IPS DF 6.9 (cell line): ENCODE measurements at places on chromosomes 7 and 10.

GRCh38 chr7:15679306-15679705 lies 7.2 kb downstream of the MEOX2 start:
- no peak for DNase-seq

DNA sequence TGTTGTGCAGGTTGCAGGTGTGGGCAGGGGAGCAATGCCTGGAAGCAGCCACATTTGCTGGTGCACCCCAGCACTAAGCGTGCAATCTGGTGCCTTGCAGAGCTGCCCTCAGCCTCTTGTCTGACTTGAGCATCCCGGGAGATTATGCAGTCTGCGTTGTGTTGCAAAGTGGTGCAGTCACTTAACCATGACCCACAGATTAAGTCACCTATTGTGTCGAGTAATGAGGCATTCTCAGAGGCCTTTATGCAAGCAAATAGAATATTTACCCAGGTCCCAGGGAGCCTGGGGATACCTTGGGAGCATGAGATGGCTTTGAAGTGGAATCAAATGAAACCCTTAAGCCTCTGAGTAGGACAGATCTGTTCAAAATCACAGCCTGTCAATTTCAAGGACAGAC lies 529.0 kb downstream of the TYW1 start:
- DNase-seq: no peak

DNA sequence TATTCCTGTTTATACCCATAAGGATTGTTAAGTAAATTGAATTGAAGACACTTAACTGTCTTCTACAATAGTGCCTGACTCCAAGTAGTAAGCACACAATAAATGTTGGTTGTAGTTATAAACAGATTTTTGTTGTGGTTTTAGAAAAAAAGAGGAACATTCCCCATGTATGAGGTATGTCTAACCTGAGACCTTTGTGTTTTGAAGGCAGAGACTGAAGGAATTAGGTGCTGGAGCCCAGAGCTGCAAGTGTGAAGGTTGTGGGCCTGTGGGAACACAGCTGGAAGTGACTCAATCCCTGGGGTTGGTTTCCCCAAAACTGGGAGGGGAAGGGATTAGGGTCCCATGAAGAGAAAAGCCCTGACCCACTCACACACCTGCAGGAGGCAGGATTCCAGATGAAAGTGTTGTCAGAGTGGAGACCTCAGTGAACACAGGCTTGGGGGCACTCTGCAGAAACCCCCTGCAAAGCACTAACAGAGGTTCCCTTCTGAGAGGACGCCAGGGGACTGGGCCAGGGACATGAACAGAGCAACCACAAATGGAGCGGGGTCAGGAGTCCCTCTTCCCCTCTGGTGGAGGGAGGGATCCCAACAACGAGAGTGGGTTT lies 265.1 kb upstream of the KLF14 start:
- DNase-seq: no peak

- DNase-seq: no peak
These were observed 31.5 kb upstream of the RBM20 start for GRCh38 chr10:110612629-110613028.

DNA sequence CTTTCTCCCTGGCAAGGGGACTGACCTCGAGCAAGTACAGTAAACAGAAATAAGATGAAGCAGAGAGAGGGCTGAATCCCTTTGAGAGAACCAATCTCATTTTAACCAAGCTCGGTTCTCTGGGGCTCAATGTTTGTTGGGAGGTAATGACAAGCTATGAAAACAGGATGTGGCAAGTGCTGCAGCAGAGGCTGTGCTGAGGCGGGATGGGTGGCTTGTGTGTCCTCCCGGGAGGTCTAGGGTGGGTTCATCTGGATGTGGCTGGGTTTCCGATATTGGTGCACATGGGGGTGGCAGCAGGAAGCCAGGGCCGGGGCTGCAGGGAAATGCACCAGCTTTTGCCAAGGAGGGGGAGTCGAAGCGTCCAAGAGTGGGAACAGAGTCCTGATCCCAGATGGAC lies 84.5 kb downstream of the AOAH start:
- DNase-seq: no peak

- DNase-seq: no peak
These were observed 355.3 kb downstream of the FGFR2 start for GRCh38 chr10:121242741-121243608.

- no peak for DNase-seq
These were observed 15.3 kb downstream of the PAPSS2 start for GRCh38 chr10:87674943-87675342.

DNA sequence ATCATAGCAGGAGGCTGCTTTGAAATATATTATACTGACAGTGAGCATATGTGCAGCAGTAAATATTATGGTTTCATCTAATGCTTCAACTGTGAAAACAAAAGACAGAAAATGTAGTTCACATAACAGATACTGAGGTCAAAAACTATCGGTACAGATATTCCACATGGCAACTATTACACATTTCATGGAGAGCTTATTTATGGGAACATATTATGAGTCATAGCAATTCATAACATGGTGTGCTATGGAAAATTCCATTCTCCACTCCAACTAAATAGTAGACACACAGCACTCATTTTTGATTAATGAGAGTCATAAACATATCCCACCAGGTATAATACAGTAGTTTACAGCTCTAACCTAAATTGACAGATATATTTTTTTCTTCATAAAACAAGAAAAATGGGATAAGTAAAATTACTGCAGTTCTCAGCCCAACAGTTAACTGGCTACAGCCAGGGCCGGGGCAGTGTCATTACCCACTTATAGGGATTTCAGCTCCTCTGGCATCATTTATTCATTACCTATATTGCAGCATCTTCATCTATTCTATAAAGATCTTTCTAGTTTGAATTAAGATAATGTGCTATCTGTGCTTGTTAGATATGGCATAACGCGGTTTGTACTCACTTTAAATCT lies 475.6 kb upstream of the KLF6 start:
- no peak for DNase-seq

DNA sequence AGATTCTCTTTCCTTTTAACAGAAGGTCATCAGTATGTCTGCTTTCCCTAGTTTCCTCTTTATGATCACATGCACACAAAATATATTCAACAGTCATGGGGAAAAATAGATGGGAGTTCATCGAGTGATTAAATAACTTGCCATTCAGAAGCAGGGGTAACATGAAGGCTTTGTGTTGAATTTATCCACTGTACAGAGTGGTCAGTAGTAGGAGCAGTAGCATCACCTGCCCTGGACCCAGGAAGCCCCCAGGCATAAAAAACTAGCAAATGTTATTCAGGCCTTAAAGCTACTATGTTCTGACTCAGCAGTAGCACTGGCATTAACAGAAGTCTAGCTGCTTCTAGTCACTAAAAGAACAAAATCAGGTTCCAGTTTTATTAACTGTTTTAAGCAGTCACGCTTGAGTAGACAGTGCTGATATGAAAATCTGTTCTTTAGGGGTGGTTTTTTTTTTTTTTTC lies 31.4 kb upstream of the FAM133B start:
- no peak for DNase-seq

DNA sequence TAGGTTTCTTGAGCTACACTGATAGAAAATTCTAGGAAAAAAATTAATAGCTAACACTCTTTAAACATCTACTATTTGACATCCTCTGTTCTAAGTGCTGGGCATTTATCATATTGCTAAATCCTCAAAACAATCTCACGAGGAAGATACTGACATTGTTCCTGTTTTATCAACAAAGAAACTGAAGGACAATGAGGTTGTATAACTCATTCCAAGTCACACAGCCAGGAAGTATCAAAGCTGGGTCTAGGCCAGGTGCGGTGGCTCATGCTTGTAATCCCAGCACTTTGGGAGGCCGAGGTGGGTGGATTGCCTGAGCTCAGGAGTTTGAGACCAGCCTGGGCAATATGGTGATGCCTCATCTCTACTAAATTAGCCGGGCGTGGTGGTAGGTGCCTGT lies 51.6 kb upstream of the IL6 start:
- DNase-seq: no peak

DNA sequence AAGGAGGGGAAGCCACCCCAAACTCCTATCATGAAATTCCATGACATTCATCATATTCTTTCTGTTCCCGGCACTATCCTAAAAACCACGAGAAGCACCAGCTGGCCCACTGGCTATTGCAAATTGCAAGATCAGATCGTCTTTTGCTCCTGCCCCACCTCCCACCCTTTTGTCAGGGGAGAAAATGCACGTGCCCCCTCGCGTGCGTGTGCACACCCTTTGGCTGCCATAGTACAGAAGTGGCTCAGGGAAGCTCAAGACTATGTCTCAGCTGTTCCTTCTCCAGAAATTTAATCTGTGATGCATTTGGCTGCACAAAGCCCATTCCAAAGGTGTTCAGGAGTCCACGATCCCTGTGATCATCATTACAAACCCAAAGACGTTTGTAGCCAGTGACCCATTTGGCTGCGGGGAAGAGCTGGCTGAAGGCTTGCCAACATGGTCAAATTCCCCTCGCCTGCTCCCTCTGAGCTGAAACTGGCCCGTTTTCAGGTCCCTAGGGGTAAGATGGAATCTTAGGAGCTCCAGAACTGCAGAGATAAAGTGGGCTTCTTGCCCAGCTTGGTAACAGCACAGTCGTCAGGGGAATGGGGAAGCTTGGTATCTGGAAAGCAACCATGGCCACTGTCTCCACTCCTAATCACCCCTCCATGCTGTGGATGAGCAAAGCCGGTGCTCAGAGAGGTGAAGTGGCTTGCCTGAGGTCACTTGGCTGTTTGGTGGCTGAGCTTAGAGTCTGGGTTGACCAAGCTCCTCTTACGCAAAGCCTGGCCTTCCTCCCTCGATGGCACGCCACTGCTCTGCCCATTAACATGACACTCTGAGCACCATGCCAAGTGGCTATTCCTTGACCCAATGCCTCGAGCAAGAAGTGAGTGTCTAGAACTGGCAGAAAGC lies 155.4 kb downstream of the NEURL1 start:
- no peak for DNase-seq

GRCh38 chr7:11648101-11648500 lies 183.9 kb downstream of the THSD7A start:
- DNase-seq: no peak

DNA sequence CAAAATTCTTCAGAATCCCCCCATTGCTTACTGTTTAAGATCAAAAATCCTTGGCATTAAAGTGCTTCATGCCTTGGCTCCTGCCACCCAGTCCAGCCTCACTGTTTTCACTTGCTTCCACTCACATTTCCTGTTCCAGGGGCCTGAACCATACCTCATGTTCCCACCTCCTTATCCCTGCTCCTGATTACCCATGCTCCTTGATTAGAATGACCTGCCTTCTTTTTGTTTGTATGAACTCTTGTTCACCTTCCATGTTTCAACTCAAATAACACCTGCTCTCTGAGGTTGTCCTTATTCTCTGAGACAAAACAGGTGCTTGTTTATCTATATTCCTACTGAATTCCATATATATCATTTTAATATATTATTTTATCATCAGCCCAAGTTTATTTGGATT lies 77.1 kb upstream of the VSTM2A start:
- no peak for DNase-seq

GRCh38 chr10:58573144-58573543 lies 60.5 kb downstream of the BICC1 start:
- DNase-seq: no peak

GRCh38 chr10:71889388-71889987 lies 38.4 kb upstream of the PSAP start:
- DNase-seq: no peak

GRCh38 chr7:116652793-116653192 lies 19.2 kb upstream of the MET start:
- DNase-seq: no peak

GRCh38 chr7:34074421-34074820 lies 169.1 kb downstream of the BMPER start:
- no peak for DNase-seq

- DNase-seq: no peak
These were observed 41.7 kb downstream of the ZWINT start for GRCh38 chr10:56319386-56319785.

- DNase-seq: no peak
These were observed 50.5 kb upstream of the PRSS58 start for GRCh38 chr7:142308326-142308725.

DNA sequence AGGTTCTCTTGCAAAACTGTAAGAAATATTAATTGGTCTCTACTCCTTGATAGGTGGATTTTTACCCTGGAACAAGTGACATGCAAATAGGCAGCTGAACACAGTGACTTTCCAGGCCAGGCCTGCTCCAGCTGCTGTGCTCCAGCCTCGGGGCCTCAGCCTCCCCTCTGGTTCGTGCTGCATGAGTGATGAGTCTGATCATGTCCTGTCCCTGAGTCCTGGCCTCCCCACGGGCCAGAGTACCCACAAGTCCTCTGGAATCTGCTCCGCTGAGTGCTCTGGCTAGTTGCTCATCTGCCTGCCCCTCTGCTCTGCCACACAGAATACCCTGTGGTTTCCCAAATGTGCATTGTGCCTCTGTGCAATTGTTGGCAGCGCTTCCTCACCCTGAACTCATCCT lies 80.1 kb upstream of the PDZD8 start:
- DNase-seq: no peak

DNA sequence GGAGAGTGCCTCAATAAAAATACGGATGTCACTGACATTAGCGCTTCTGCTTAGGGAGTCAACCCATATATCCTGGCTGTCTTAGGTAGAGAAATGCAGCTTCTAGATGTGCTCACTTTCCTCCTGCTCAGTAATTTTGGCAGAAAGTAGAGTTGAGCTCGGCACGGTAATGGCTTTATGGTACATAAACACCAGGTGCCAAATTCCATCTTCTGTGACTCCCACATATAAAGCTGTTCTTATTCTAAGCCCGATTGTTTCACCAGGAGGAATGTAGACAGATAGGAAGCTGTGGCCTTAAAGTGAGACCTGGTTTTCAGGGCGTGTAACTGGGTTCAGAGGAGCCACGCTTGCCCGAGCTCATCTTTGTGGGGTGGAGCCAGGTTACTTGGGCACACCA lies 143.7 kb downstream of the CREB5 start:
- no peak for DNase-seq

GRCh38 chr7:90923541-90923997 lies 327.4 kb downstream of the CDK14 start:
- DNase-seq: no peak

DNA sequence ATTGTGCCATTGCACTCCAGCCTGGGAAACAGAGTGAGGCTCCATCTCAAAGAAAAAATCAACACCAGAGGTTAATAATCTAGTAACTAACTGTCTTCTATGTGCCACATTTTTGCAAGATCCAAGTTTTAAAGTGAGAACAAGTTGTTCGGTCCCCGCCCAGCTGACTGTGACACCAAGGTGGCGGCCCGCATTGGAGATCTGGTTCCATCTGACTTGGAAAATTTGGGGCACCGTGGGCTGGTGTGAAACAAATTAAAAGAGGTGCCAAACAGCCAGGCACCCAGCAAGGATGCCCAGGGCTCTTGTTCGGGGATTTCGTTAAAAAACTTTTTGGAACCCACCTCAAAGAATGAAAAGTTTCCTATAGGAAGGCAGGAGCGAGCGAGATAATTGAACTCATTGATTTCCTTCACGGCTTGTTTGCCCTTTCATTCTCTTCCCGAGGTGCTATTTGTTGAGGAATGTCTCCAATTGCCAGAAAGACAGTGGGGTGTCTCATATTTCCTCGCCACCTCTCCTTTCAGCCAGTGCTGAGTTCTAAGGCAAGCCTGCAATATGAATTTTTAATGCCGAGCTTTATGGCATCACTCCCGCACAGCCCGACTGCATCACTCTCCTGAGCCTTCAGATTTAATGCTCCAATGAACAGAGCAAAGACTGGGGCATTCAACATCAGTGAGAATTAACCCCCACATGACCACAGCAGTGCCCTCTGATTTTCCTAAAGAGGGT lies 156.9 kb upstream of the SH2B2 start:
- DNase-seq: no peak
